Fibroblast of skin of scalp (primary cell): ENCODE measurements at places on chromosomes 4 and X.

DNA sequence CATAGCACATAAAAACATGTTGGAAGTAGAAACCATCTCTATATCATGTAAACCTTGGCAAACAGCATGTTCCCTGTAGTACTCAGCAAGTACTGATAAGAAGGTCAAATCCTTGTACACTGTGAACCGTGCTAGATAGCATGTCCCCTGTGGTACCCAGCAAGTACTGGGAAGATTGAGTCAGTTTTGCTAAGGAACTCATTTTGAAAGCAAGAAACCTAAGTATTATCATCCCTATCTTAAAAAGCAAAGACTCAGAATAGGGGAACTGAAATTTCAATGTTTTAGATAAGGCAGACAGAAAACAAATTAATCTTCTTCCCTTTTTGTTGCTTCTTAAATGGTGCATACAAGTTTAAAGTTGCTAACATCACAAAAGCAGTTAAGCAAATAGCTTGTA, 180.2 kb downstream of the RBM46 start:
- no peak for DNase-seq

DNA sequence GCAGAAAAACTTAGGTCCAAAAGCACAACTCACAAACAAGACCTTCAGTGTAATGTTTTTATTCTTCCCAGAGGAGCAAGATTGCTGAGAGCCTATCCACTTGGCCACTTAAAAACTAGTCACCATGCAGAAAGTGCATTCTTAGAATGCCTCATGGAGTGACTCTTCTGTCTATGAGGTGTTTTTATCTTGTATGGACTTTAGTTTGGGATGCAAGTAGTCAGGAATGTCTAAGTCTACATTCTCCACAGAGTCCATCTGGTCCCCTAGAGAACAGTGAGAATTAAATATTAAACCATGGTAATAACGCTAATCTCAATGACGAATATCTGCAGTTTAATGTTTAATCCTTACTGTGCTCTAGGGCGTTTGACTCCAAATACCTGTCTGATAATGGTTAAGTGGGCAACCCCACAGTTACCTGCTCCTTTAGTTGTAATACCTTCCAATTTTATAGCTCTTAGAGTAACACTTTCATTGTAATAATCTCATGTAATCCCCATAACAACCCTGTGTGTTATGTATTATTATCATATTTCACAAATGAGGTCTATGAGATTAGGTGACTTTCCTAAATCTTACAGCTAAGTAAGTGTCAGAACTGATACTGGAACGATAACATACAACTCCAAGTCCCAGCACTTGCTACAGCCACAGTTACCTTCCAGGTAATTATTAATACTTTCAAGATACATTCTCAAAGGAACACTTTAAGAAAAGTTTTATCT, 235.6 kb upstream of the JADE1 start:
- peak; percentile 96 for DNase-seq

GRCh38 chr4:118076958-118077766, 42.9 kb downstream of the NDST3 start:
- DNase-seq = peak; percentile 46

GRCh38 chr4:25308761-25309160, 3.8 kb upstream of the ZCCHC4 start:
- peak; percentile 48 for DNase-seq

GRCh38 chr4:151718984-151719955, 41.5 kb downstream of the GATB start:
- DNase-seq = no peak

DNA sequence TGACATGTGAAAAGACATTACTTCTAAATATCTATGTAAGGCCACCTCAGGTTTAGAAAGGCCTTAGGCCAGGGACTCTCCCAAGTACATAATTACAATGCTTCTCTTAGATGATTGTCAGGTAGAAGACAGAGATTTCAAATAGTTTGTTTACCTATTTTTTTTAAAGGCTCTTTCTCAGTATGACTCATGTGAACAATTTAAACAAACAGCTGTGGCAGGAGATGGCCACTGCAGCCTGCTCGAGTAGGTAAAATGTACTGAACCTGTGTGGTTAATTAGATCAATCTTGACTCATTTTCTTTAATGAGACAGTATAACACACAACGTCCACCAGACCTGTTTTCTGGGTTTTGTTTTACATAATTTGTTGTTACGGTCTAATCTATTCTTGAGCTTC, 50.2 kb downstream of the LEF1 start:
- DNase-seq = no peak

GRCh38 chrX:153886915-153887314, 942 bp upstream of the L1CAM start:
- DNase-seq = no peak

DNA sequence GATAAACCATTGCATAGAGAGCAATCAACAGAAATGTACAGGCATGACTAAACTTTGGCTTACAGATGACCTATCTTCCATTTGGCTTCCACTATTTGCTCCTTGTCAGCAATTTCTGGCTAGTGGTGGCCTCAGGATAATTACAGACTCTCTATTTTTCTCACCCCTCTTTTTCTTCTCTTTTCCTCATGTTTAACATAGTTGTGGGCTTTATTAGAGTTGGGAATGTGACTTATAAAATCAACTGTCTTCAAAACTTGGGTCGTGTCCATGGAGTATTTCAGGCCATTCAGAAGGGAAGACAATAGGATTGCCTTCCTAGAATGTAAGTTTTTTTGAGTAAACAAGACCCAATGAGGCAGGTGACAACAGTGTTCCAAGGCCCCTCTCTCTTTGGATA, 236.2 kb downstream of the FRAS1 start:
- peak; percentile 94 for DNase-seq

GRCh38 chrX:10254739-10255138, 98.0 kb downstream of the CLCN4 start:
- DNase-seq = no peak

GRCh38 chr4:159268607-159269006, 165.7 kb downstream of the RAPGEF2 start:
- DNase-seq = peak; percentile 46

DNA sequence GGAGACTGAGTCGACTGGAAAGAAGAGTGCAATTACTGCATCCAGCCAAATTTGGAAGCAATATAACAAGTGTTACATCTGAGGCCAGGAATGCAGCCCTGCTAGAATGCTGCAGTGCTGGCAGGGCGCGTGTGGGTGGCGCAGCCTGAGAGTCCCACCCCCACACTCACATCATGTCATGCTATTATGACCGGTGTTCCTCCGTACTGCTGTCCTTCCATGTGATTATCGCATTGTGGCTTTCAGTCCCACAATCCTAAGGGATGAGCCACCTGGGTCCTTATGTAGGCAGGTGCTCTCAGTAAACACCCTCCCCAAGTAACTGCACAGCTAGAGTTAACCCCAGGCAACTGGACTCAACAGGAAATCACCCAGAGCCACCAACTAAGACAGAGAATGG, 122.6 kb upstream of the CPEB2 start:
- DNase-seq = no peak

DNA sequence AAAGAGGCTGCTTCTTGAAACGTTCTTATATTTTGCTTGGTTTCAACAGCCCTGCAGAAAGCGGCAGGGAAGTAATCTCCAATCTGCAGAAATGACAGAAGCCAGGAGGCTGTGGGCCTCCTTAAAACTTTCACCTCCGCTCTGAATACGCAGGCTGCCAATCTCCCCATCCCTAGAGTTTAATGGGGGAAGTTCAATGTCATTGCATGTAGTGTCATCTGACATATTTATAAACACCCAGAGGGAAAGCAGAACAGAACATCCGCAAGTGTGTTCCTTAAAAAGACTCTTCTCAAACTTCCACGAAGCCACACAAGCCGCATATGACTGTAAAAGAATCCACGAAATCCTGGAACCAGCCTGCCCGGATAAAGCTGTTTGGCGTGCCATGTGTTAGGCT, 148.8 kb upstream of the TBL1X start:
- no peak for DNase-seq

DNA sequence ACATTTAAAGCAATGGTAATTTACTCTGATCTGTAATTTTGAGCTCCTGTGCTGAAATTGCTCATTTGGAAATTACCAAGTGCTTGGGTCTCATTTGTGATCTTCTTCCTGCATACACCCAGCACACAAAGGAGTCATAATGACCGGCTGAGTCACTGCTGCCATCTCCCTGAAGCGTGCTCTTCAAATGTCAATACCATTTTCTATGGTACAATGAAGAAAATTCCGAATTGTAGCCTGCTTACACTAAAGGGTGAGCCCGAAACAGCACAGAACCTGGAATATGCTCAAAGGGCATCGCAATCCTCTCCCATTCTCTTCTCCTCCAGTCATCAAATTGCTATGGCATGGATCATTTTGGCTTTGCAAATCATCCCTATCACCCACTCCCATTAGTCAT, 140.5 kb downstream of the GRIA3 start:
- peak; percentile 20 for DNase-seq

DNA sequence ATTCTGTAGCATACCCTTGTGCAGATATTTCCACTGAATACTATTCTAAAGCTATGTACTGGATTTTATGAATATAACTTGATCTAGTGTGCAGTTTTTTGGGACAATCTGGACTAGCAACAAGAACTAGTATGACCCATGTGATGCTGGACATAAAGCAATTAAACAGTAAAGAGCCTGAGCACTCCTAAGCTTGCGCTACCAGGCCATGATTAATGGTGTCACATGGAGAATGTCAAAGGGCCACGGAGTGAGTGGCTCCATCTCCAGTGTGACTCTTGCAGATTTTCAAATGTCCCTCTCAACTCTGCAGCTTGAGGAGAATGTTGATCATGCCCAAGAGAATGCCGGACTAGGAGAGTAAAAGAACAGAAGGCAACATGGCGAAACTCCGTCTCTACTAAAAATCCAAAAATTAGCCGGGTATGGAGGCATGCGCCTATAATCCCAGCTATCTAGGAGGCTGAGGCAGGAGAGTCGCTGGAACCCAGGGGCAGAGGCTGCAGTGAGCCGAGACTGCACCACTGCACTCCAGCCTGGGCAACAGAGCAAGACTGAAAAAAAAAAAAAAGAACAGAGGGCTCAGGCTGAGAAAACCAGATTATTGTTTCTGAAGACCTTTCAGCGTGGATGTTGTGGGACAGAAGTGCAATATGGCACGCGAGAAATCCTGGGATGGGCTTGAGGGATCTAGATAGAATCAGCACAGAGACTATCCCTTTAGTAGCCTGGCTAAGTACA, 45.0 kb downstream of the TIGD2 start:
- DNase-seq = no peak

DNA sequence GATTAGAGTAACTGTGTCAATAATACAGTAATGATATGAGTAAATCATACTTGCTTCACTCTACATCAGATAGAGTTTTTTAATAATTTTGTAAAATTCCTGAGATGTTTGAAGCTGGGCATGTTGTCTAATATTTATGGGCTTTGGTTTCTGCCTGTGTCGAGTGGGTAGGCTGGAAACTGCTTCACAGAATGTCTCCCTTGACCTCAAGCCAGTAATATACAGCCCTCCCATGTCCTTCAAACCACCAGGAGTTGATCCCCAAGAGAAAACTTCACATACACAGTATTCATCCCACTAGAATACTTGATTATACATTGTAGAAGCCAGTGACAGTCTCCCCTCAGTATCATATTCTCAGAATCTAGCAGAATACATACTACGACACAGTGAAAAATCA, 284.8 kb upstream of the TENM3 start:
- peak; percentile 89 for DNase-seq

DNA sequence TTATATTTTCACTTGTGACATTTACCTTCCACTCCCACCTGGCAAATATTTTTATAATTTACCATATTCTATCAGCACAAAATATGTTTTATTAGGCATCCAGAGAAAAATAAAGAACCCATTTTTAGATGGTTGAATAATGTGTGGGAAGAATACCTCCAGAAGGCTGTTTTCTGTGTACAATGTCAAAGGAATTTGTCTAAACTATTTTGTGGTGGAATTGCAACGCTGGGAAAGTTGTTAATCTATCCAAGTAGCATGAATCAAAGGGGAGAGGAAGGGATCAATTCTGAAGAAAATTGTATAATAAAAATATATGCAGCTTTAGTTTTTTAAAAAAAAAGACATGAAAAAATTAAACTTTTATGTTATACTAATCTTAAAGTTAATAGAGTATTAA, 706.5 kb downstream of the FSTL5 start:
- peak; percentile 63 for DNase-seq

DNA sequence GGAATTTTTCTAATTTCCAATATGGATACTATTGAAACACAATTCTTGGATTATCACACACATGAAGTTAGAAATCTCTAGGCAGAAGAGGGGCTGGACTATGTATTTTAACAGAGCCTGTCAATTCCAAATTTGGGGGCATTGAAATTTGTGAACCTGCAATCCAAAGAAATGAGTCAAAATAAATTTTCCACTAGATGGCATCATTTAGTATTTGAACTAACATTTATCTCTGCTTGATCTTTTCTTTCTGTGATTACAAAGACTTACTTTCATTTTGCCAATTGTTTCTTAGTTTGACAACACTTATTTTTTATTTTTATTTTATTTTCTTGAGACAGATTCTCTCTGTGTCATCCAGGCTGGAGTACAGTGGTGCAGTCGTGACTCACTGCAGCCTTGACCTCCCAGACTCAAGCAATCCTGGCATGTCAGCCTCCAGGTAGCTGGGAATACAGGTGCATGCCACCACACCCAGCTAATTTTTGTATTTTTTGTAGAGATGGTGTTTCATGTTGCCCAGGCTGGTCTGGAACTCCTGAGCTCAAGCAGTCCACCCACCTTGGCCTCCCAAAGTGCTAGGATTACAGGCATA, 2.7 kb upstream of the PYURF start:
- DNase-seq = peak; percentile 31

DNA sequence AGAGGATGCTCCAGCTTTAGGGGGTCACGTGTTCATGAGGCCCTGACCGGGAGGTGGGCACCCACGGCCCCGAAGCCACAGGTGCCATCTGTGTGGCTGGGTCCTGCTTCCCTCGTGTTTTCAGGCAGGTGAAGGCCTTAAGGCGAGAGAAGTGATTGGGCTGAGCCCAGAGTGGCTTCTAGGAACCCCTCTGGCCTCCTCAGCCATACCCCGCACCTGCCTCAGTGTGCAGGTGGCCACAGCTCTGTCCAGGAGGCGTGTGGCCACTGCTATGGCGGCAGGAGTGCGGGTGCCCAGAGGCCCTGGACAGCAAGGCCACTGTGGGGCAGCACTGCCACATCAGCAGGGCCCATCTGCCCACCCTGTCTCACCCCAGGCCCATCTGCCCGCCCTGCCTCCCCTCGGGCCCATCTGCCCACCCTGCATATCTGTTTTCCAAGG, 25.0 kb downstream of the NKX1-1 start:
- no peak for DNase-seq

- DNase-seq = no peak
Measured at GRCh38 chrX:154123241-154124219, 20.5 kb upstream of the OPN1LW start.

- peak; percentile 82 for DNase-seq
Measured at GRCh38 chrX:13110433-13111324, 66.3 kb upstream of the FAM9C start.

DNA sequence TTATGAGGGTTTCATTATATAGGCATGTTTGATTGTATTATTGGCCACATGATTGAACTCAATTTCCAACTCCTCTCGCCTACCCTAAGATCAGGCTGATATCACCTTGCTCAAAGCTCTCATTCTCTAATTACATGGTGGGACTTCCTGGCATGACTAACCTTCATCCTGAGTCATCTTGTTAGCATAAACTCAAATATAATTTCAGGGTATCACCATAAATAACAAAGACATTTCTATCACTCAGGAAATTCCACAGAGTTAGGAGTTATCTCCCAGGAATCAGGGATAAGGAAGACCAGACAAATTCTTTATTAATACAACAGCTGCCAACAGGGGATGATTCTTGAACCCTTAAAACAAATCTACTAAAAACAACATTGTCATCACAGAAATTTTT, 90.7 kb downstream of the NDST3 start:
- DNase-seq = peak; percentile 6

GRCh38 chrX:101550362-101550750, at the start of gene ARMCX1:
TSS of gene ARMCX1 (plus strand) at chrX:101550547. CDS start at chrX:101552931, 2,384 bp downstream.
- peak; percentile 79 for DNase-seq

GRCh38 chrX:100208076-100208475, 202.0 kb downstream of the PCDH19 start:
- no peak for DNase-seq
